ENCODE measurements at places on chromosomes 6 and 20.
A peak's percentile ranks its signal among the peaks of the same experiment; 100 is the strongest.

GRCh38 chr6:88050140-88050818, 2.6 kb downstream of the SPACA1 start:
- DNase-seq: no peak

DNA sequence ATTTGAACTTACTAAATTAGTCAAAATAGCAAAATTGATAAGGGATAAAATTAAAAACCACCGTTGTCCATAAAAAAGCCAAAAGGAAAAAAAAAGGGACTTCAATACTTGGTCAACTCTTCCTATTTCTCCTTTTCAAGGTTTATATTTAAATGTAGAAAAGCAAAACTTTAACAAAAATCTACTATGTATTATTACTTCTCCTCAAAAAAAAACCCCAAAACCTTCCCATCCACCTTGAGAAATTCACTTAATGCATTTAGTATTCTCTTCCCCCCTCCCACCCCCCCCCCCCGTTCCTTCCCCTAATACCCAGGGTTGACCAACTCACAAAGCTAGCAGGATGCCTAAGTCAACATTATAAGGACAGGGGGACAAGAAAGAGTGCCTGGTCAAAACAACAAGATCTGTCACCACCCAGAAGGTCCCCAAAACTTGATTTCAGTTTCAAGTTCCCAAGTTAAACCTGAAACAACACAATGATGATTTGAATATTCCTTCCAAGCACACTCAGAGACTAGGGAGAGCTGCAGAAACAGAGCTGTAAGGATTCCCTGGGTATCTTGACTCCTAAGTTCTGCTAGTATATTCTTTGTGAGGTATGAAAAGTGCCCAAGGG, 14.6 kb downstream of the GMDS start:
- no peak for DNase-seq

- DNase-seq: no peak
Observed at GRCh38 chr20:35307666-35308653, 15.7 kb upstream of the FAM83C start.

GRCh38 chr6:25359891-25360290, 80.7 kb downstream of the CARMIL1 start:
- no peak for DNase-seq

DNA sequence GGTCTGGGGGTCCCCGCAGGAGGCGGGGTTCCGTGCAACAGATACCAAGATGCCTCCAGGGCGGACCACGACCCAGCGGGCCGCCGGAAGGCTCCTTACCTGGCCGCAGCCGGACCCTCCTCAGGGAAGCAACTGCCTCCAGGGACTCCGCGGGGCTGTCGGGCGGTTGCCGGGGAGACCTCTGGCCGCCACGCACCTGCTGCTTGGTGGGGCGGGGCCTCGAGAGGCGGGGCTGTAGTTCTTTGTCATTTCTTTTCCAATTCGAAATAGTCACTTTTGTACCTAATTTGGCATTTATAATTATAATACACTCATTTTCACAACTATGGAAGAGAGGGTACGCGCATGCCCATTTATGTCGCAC, 647 bp downstream of the AK9 start:
- DNase-seq: peak; percentile 38

GRCh38 chr6:48048451-48049146, 62.4 kb downstream of the PTCHD4 start:
- no peak for DNase-seq

GRCh38 chr6:37241775-37242428, 15.7 kb upstream of the TBC1D22B start:
- no peak for DNase-seq

DNA sequence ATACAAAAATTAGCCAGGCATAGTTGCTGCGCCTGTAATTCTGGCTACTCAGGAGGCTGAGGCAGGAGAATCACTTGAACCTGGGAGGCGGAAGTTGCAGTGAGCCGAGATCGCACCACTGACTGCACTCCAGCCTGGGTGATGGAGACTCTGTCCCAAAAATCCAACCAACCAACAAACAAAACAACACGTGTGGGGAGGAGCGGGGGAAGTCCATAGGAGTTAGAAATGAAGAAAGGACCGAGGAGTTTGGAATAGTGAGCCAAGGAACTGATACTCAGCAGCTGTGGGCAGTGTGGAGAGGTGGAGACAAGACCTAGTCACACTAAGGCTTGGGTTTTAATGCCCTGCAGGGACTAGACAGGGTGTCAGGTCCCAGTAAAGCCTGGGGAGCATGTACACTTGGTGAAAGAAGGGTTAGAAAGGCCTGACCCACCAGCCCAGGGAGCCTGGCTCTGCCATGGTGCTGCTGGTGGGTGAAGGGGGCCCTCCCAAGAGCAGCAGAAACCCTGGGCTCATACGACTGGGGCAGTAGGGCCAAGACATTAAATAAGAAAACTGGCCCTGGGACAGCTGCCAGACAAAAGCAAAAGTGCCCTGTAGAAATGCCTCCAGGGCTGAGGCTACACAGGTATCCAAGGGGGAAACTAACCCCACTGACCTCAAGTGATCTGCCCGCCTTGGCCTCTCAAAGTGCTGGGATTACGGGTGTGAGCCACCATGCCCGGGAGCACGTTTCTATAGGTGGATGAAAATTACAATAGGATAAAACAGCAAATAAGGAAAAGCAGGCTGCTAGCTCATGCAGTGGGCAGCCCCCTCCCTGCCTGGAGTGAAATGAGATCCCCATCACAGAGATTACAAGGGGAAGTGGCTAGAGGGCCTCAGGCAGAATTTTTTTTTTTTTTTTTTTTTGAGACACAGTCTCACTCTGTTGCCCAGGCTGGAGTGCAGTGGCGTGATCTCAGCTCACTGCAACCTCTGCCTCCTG, 58.0 kb downstream of the MYH7B start:
- no peak for DNase-seq

DNA sequence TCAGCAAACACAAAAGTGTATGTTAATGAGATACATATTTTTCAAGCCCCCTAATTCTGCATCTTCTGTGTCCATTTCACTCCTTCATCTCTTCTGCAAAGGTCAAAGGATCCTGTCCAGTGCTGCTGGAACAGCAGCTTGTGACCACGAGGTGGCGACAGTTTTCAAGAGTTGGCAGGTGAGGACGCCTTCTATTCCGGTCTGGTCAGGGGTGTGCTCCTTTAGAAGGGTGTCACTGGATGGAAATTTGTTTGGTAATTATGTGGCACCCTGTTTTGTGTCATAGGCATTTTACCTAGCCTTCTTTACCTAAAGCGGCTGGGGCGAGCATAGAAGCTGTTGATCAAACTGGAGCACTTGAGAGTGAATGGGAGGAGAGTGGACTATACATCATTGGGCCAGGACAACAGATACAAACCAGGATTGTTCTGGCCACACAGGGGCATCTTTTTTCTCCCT, 32.9 kb upstream of the ERVFRD-1 start:
- peak; percentile 71 for DNase-seq

- DNase-seq: peak; percentile 33
Observed at GRCh38 chr6:79630883-79631692, at the start of gene SH3BGRL2. TSS of gene SH3BGRL2 (plus strand) at chr6:79631329. CDS start at chr6:79631462, 133 bp downstream.

DNA sequence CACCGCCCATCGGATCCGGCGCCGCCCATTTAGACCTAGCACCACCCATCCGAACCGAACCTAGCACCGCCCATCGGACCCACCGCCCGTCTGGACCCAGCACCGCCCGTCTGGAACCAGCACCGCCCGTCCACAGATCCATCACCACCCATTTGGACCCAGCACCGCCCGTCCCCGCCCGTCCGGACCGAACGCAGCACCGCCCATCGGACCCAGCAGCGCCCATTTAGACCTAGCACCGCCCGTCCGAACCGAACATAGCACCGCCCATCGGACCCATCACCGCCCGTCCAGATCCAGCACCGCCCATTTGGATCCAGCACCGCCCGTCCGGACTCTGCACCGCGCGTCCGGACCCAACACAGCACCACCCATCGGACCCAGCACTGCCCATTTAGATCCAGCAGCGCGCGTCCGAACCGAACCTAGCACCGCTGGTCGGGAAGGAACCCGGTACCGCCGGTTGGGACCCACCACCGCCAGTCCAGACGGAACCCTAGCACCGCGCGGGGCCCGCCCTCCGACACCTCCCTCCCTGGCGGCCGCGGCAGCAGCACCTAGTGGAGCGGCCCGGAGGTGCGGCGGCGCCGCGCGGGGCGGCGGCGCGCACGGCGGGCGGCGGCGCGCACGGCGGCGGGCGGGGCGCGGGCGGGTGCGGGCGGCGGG, 348 bp upstream of the AFDN start:
- peak; percentile 83 for DNase-seq

GRCh38 chr6:16282370-16282769, 44.0 kb downstream of the GMPR start:
- no peak for DNase-seq

DNA sequence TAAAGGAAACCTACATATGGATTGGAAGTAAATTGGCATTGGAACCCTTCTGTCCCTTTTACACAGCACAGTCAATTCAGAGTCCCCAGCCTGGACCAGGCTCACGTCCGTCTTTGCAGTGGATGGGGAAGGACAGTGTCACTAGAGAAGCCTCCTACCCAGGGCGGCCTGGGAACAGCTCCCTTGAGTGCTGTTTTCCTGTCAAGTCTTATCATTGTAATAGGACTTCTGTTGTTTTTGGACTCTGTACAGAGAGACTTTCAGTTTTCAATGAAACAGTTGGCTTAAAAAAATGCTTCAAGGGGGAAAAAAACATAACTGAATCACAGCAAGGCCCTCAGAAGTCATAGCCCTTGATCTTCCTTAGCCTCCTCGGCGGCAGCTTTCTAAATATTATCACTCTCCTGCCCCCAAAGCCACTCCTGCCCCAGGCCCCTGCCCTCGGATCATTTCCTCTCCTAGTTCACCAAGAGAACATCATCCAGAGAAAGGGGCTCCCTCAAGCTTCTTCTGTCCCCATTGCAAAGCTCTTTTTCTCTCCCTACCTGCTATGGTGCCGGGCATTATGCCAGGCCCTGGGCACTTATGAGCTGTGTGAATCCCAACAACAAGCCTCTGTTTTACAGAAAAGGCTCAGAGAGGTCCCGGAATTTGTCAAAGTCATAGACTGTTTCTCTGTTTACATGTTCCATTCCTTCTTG, 37.8 kb upstream of the CNKSR3 start:
- no peak for DNase-seq

DNA sequence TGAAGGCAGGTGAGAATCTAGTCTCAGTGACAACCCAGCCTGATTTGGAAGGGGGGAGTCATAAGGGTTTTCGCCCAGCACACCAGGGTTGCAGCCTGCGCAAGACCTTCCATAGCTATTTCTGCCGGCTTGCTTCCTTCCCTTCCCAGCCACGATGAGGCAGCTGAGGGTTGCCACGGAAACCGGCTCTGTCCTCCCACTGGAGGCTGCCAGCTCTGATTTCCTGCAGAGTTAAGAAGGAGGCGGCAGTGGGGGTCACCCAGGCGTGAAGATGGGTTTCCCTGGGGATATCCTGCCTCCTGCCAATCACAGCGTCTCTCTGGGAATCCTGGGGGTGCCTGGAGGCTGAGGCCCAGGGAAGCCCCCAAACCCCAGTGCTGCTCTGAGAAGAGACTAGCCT, 23.1 kb upstream of the KCNB1 start:
- DNase-seq: no peak

DNA sequence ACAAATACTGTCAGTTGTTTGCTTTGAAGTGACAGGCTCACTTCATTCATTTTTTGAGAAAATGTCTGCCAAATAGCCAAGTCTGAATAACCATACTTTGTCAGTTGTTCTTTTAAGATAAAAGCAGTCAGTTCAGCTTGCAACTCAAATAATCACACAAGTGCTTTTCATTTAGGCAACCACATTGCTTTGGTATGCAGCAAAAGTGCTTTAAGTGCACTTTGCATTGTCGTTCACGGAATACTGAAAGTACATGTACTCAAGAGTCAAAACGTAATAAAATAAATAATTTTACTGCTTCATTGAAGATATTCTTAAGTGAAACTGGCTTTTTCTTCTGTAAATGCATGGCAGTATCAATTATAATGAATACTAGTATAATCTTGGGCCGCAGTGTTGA, 107.2 kb downstream of the MMS22L start:
- DNase-seq: no peak

DNA sequence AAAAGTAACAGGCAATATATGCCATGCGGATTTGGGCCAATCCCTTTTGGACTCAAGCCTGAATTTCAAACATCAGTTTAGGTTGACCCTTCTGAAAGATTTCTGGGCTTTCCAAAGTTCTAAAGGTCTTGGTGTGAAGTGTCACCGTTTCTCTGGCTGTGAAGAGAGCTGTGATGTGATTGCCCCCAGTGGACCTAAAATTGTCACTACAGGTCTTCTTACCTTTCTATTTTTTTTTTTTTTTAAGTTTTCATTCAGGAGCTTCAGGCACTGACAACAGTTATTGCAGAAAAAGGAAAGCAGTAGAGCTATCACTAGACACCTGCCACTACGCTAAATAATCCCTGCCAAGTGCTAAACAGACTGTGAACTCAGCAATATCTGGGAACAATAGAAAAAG, 75.7 kb upstream of the OPRM1 start:
- no peak for DNase-seq

GRCh38 chr6:130037207-130037811, 18.9 kb downstream of the L3MBTL3 start:
- DNase-seq: no peak

- DNase-seq: no peak
Observed at GRCh38 chr6:111711984-111712752, 106.5 kb upstream of the TRAF3IP2 start.

DNA sequence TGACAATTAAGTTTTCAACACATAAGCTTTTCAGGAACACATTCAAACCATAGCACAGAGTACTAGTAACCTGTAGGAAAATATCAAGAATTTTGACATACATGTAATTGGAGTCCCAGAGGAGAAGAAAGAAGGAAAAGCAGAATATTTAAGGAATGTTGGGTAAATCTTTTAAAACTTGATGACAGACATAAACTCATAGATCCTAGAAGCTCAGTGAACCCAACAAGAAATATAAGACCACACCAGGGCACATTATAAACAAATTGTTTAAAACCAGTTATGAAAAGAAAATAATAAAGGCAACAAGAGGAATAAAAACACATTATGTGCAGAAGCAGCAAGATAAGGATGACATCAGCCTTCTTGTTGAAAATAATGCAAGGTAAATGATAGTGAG, 151.5 kb upstream of the ATXN1 start:
- no peak for DNase-seq

DNA sequence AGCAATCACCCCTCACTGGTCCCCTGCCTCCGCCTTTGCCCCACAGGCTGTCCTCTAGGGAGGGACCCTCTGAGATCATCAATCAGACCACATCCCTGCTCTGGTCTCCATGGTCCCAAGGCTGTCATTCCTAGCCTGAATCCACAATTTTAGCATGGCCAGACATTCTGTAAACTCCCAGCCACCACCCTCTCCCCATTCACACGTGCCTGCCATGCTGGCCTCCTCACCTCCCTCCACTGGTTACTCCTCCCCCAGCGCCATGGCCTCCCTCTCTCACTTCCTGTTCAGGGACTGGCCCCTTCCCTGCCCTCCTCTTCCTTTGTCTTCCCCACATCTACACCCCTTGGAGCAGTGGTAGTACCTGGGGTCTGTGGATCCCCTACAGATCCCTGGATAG, 150.7 kb upstream of the MLN start:
- DNase-seq: no peak

- no peak for DNase-seq
Observed at GRCh38 chr6:163260111-163260895, 154.2 kb upstream of the QKI start.

Measured in GM19239 (cell line).